ENCODE measurements at places on chromosomes 6 and 20.

- DNase-seq = peak; percentile 84
Observed at GRCh38 chr6:12892151-12892550, 175.6 kb downstream of the PHACTR1 start.

GRCh38 chr6:169935861-169936260, 184.4 kb downstream of the ERMARD start:
- DNase-seq = no peak

DNA sequence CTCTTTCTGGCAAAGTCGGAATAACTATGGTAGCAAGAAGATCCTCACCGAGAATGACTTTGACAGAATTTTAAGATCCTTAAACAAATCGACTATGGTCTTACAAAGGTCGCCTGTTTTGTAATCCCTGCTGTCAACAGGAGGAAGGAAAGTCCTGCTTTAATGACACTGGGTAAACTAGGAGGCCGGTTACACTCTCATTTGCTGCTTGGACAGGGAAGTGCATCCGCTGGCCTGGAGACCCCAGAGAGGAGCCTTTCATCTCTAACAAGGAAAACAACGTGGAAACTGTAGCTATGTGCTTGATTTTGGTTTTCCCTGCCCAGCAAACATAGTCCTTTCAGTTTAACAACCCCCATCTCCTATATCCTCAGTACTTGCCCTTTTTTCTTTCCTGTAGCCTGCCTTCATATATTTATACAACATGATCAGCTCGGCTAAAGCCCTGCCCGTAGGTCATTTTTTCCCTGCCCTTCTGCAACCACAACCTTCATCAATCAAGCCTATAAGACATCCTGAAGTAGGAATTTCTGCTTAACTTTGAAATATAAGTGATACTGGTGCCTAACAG, 97.2 kb upstream of the RIN2 start:
- DNase-seq = no peak

- peak; percentile 78 for DNase-seq
Observed at GRCh38 chr6:14706378-14706929, 539.4 kb upstream of the JARID2 start.

GRCh38 chr6:38110481-38110971, 291.0 kb downstream of the ZFAND3 start:
- DNase-seq = no peak

GRCh38 chr6:149130508-149130907, 187.0 kb upstream of the TAB2 start:
- no peak for DNase-seq

DNA sequence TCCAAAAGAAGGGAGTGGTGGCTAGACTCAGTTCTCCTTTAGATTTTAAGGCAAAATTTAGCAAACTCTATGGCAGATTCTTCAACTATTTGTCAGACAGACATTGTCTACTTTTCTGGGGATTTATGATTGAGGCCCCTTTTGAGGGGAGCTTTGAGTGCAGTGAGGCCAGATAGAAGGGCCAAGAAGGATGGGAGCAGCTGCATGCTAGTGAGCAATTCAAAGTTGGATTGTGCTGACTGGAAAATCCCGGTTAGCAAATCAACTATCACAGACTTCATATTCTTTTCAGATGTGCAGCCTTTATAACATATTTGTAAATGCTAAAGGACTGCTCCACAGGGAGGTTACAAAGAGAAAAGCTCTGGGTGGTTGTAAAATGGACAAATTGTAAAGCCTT, 35.0 kb upstream of the ESR1 start:
- no peak for DNase-seq

DNA sequence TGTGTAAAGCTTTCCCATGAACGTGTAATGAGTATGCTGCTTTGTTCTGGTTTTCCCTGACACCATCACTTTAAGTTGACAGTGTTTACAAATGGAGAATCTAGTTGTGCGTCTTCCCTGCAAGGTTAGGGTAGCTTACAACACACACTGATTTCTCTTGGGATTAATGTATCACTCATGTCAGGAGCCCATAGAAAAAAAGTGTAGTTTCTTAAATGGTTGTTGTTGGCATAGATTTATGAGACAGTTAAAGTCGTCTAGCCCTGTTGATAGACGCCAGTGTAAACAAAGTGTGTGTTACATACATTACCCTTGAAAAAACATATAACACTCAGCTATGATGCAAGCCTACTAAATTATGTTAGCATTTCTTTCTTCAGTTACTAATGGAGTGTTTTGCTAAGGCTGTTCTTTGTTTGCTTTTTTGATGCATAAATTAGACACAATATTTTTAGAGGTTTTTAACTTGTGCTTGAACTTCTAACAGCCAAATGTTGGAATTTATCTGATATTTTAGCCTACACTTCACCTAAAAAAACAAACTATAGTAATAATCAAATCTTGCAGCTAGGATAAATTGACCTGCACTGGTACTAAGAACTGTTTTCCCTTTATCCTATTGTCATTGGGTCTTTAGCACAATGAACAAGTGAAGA, 88.6 kb downstream of the RNF217 start:
- no peak for DNase-seq

DNA sequence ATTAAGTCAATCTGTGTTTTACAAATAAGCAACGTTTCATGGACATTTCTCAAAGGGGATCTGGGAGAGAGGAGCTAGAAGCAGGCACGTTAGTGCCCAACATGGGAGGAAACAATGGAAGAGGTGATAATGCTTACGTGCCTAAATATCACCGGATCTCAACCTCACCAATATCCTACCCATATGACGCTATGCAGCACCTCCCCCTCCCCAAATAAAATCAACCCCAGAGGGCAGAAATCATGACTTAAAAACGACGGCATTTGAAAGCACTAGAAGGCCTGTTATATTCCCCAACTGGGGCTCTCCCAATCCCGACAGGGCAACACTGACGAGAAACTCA, 425 bp downstream of the HBS1L start:
- DNase-seq = no peak

GRCh38 chr6:33189625-33190448, 2.4 kb downstream of the COL11A2 start:
- no peak for DNase-seq

DNA sequence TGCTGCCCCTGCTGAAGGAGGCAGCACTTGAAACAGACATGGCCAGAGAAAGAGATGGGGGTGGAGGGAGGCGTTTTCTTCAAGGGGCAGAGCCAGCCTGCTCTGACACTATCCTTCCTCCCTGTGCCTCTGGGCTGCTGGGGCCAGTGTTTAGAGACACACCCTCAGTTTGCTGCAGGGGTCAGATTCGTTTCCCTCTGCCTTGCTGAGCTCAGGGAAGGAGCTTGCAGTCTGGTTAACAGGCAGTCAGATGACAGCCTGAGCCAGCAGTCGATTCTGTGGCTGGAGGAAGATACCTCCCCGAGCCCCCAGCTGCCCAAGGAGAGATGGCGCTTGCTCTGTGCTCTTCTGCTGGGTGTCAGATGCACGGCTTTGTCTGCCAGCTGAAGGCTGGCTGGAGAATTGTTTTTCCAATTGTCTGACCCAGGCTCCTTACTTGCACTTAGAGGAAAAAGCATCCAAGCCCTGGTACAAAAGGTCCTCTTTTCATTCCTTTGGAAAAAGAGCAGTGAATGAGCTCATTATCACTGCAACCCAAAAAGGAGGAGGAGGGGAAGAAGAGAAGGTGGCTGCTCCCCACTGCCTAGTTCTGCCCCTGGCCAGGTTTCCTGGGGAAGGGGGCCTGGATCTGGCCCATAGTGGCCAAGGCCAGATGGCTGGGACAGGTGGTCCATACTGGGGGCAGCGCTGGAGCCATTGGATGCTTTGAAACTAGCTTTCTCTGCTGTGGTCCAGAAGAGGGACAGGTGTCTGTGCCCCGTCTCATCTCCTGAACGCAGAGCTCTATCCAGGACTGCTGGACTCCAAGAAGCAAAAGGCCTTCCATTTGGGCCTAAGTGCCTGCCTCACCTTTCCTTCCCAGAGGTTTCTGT, 88.2 kb downstream of the TCP11 start:
- no peak for DNase-seq

DNA sequence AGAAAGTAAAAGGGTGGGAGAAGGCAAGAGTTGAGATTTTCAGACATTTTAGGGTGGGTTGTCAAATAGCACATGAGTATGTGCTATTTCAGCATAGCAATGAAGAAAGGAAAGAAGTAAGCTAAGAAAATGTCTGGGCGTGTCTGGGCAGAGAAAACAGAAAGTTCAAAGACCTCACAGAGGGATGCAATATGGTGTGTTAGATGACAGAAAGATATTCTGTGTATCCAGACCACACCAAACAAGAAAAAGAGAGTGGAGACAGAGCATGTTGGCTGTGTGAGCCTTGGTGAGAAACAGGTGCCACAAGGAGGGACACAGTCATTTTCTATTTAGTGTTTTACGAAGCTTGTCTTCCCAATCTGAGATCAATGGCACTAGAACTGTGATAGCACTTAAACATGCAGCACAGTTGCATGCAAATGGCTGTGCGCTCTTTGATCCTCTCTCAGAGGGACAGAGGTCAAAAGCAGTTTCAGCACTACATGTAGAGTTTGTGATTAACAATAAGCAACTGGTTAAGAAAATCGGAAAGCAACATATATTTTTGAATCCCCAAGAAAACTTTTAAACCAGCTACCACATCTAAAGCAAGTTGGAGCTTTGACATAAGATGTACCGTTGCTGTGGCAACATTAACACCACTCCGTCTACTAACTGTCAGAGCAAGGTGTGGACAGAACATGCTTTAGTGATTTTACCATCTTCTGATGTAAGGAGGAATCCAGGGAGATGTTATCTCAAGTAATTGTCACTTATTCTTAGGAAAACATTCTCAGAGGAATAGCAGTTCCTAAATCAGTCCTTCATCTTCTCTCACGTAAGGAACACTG, 515.5 kb upstream of the NOX3 start:
- DNase-seq = no peak

GRCh38 chr20:57652606-57653545, 32.6 kb upstream of the ZBP1 start:
- DNase-seq = no peak

GRCh38 chr6:76351275-76351674, 278.8 kb upstream of the IMPG1 start:
- DNase-seq = no peak

DNA sequence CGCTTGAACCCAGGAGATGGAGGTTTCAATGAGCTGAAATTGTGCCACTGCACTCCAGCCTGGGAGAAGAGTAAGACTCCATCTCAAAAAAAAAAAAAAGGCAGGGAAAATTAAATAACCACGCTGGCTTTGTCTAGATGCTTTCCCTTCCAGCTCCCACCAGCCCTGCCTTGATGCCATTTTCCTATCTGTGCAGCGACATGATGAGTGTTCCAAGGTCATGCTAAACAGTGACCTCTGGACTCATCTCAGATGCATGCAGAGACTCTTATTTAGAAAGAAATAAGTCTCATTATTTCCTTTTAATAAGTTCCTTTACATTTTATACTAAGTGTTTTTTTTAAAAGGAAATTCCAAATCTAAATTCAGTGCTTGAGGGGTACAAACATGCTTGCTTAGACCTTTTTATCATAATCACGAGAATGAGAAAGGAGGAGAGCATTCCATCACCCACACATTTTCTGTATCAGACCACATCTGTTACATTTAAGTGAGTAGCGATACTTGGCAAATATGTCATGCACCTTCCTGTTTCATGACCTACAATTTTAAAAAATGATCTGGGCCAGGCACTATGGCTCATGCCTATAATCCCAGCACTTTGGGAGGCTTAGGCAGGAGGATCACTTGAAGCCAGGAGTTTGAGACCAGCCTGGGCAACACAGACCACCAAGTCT, 101.1 kb upstream of the RREB1 start:
- no peak for DNase-seq

DNA sequence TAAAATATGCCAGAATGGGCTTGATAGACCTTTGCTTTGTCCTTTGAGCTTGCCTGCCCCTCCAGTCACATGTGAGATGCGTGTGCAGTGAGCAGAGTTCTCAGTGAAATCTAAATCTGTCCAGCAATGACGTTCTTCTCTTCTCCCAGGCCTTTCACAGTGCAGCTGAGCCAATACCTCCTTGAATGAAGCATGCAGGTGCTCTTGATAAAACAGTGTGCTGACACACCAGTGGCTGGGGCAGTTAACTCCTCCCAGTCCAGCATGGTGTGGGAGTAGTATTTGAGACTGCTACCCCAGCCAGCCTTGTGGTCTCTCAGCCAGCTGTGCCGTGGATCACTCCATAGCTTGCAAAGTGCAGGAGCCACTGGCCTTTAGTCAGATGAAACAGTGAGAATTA, 240.5 kb downstream of the FARS2 start:
- DNase-seq = no peak

- DNase-seq = no peak
Observed at GRCh38 chr6:145045582-145045981, 689.7 kb downstream of the EPM2A start.

DNA sequence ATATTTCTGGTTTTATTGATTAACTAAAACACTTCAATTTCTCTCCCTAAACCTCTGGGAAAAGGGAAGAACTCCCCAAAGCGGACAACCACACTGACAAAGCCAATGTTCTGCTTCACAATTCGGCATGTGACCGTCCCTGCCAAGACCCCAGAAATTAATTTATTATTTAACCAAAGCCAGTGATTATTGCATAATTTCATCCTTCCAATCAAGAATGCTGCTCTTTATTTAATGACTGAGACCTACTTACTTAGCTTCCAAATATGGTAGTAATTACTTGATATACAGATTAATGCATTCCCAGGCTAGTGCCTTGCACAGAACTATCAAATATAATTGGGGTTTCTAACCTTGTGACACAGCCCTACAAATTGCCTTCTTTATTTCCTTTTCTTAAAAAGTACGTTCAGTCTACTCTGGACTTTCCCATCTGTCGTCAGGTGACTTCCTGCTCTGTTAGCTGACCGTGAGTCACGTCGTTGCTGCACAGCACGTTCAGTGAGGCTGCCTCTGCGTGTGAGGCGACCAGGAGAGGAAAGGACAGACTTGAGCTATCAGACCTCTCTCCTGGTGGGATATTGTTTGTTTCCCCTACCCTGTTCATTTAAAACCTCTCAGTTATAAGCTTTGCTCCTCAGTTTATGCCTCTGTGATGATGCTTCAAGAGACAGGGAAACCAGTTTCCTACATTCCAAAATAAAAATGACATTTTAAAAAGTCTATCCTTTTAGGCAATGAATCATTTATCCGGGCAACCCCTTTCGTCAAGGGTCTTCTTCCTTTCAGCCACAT, 55.7 kb upstream of the TNFAIP3 start:
- DNase-seq = no peak
